ENCODE measurements at places on chromosomes 6 and 20.

DNA sequence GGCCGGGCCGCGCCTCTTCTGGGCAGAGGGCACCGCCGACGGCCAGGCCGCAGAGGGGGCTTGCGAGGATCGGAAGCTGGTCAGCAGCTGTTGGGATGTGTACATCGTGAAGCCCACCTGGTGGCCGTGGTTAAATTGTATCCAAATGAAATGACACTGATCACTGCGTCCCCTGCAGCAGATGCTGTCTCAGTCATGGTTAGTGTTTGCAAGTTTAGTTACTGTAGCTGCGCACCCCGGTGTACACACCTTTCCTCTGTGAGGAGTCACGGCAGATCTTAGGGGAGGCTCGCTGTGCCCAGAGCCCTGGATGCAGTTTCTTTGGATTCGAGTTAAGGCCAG lies 653 bp downstream of the NAA20 start:
- no peak for DNase-seq

DNA sequence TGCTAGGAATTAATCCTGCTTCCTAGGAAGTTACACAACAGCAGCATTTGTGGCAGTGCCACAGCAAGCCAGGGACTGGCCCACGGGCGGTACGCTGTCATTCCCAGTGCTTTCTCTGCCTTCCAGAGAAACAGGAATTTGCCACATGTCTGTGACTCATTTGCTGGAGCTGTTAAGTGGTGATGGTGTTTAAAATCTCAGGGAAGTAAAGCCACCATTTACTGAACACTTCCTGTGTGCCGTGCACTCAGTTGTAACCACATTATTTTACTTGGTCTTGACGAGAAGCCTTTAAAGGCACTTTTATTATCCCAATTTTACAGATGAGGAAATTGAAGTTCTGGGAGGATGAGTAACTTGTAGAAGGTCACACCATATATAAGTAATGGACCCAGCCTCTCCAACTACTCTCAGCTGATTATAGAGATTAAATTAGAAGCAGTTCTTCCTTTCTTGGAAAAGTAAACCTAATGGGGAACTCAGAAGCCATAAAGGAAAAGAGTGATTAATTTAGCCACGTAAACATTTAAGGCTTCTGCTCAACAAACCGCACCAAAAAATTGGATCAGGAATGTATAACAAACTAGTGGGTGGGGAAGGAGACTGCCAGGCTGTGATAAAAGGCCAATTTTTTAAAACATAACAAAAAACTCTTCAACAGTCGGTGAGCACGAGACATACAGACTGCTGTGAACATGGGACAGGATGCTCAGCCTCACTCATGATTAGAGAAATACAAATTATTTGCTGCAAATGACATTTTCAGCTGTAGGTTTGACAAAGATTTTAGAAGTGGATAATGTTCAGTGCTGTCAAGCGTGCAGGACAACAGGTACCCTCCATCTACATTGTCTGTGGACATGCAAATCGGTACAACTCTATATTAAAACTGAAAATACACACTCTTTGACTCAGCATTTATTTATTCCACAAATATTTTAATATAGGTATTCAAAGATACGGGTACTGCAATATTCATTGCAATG lies 311.2 kb downstream of the NRN1 start:
- DNase-seq = no peak

- DNase-seq = no peak
These were observed 21.7 kb upstream of the TBC1D20 start for GRCh38 chr20:483815-484644.

- no peak for DNase-seq
These were observed 20.0 kb downstream of the PDSS2 start for GRCh38 chr6:107439406-107439805.

- no peak for DNase-seq
These were observed 1.3 kb downstream of the RGL2 start for GRCh38 chr6:33297406-33297955.

DNA sequence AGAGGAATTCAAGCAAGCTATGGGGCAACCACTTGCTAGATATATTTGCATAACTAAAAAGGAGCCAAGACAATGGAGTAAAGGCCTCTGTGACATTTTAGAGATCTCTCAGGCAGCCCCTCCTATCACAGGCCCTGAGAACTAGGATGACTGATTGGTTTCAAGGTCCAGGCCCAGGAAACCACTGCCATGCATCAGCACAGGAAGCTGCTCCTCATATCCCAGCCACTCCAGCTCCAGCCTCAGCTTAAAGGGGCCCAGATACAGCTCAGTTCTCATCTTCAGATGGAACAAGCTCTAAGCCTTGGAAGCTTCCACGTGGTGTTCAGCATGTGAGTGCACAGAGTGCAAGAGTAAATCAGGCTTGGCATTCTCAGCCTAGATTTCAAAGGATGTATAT lies 21.1 kb upstream of the THBS2 start:
- DNase-seq = no peak

- no peak for DNase-seq
These were observed 267.0 kb upstream of the SUPT3H start for GRCh38 chr6:45644720-45645119.

DNA sequence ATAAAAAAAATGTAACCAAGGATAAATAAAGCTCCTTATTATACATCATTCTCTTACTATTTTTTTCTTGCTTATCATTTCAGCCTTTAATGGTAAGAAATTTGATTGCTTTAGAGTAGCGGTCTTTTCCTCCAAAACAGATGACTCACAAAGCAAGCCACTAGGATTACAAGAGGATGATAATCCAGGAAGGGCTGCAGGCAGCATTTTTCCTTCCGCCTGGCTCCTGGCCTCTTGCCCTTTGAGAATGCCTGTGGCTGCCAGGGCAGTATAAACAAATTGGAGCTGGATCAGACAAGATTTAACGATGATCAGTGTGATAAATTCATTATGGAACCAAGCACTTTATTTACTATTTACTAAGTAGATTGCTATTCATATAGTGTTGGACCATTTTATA lies 9.7 kb upstream of the FBXL4 start:
- no peak for DNase-seq

DNA sequence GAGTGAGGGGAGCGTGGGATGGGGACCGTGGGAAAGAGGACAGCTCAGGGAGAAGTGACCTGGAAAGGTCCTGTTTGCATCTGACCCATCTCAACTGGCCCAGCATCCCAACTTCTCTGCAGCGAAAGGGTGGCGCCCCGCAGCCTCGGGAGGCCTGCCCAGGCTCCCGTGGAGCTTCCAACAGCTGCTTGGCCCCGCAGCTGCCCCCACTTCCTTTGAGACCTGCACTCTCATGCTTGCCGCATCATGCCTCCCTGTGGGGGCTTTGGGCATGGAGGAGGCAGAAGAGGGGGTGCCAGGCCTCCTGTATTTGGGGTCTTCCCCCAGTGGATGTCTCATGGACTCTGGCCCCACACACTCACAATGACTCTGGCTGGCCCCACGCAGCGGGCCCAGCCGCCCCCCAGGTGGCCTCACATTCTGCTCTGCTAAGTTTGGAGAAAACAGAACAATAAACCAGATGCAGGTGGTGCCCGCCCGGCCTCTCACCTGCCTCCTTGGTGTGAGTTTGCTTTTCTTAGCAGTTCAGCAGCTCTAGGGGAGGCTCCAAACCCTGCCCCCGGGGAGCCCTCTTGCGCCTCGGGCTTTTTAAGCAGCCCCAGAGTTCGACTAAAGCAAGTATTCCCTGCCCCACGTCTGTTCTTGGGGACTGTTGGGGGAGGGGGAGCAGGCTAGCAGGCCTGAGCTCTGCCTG lies 40.7 kb downstream of the CPXM1 start:
- DNase-seq = peak; percentile 40

- DNase-seq = no peak
These were observed 51.3 kb downstream of the AKAP12 start for GRCh38 chr6:151290877-151291721.

GRCh38 chr6:80094017-80094416 lies 12.5 kb upstream of the BCKDHB start:
- DNase-seq = no peak

DNA sequence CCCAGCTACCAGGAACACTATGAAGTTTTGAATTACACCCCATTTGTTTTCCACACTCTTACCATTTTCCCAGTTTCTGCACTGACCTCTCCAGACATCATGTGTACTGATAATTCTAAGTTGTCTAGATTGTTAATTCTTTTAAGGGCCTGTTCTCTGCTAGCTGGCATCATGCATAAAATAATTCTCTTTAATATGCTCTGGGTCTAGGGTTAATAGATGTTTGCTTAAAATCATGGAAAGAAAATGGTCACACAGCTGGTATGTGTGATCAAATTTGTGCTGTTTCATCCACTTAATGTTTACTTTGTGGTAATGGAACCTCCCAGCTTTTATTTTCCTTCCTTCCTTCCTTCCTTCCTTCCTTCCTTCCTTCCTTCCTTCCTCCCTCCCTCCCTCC lies 49.1 kb downstream of the HFE start:
- no peak for DNase-seq

- no peak for DNase-seq
These were observed 17.5 kb downstream of the ARHGAP18 start for GRCh38 chr6:129692467-129692866.

GRCh38 chr6:54646069-54646950 lies 200.3 kb upstream of the FAM83B start:
- DNase-seq = no peak

GRCh38 chr6:85516168-85516567 lies 66.3 kb downstream of the NT5E start:
- DNase-seq = no peak

DNA sequence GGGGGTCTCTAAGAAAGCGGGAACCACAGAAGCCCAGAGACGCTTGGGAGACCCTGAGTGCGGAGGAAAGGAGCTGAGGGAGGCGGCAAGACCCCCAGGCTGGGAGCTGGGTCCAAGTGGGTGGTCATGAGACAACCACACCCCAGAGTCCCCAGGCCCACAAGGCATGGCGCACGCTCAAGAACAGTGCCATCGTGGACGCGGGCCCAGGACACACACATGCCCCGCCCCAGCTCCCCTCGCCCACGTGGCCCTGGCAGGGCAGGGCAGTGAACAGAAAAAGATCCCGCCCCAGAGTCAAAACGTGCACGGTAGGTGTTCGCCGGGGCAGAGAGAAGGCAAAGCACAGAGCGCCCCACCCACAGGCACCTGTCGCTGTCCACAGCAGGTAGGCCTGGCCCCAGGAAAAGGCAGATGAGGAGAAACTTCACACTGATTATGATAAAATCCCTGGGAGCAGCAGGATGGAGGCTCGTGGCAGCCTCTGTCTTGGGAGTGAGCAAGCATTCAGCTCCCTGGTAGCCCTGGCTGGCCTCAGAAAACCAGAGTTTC lies 50.0 kb downstream of the BPIFB1 start:
- no peak for DNase-seq

DNA sequence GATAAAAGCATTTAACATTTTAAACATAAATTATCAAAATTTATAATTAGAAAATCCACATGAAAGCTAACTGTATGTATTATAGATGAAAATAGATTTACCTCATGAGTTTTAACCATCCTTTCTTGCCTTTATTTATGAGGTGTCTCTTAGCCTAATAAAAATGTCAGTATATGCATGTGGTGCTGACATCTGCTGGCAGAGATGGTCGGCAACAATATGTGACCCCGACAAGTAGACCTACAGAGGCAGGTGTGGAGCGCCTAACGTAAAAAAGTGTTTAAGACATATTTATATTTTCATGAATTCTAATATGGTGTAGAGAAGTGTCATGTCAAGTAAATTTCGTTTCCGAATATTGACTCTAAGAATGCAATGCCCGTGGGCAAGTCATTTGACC lies 149.0 kb upstream of the FUT9 start:
- no peak for DNase-seq

DNA sequence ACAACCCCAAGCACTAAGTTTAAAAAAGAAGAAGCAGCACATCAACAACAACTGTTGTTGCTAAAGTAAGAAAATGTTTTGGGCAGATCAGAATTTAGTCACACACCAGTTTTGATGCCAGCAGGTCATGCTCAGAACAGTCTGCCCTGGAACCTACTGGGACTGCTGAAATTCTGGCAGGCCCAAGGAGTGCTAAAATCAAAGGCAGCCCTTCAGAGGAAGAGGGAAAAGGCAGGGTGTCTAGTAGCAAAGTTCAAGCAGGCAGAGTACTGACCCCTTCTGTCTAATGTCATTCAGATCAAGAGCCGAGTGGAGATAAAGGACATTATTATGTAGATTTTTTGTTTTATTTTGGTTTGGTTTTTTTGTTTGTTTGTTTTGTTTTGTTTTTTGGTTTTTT lies 96.6 kb upstream of the LOC128125822 start:
- no peak for DNase-seq

- no peak for DNase-seq
These were observed 35.7 kb downstream of the CDH26 start for GRCh38 chr20:59993736-59994430.

DNA sequence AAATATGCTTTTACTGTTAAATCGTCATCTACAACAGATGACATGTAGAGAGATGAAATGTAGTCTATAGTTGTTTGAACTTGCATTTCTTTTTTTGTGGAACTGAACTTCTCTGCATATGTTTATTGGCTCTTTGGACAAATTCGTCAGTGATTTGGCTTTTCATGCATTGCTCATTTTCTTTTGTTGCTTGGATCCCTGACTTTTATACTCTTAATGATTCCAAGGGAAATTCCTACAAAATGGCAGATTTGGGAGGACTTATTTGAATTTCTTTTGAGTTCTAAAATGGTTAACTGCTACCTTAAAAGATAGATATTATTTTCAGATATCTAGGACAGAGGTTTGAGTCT lies 65.4 kb downstream of the UTRN start:
- no peak for DNase-seq

GRCh38 chr6:15473741-15474161 lies 189.1 kb downstream of the DTNBP1 start:
- no peak for DNase-seq

DNA sequence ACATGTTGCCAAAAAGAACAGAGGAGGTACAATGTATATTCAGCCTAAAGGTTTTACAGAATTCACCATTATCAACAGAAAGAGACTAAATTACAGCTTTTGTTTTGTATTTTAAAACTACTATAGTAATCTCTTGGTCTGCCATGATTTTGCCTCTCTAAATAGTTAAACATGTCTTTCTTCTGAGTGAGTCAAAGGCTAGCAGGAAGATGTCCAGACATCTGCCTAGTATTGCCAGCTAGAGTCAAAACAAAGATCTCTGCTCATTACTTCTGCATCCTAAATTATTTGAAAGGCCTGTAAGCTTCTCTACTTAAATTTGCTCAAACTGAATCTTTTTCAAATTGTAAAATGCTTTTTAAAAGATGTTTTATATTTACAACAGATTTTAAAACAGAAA lies 8.8 kb downstream of the ASF1A start:
- DNase-seq = no peak

DNA sequence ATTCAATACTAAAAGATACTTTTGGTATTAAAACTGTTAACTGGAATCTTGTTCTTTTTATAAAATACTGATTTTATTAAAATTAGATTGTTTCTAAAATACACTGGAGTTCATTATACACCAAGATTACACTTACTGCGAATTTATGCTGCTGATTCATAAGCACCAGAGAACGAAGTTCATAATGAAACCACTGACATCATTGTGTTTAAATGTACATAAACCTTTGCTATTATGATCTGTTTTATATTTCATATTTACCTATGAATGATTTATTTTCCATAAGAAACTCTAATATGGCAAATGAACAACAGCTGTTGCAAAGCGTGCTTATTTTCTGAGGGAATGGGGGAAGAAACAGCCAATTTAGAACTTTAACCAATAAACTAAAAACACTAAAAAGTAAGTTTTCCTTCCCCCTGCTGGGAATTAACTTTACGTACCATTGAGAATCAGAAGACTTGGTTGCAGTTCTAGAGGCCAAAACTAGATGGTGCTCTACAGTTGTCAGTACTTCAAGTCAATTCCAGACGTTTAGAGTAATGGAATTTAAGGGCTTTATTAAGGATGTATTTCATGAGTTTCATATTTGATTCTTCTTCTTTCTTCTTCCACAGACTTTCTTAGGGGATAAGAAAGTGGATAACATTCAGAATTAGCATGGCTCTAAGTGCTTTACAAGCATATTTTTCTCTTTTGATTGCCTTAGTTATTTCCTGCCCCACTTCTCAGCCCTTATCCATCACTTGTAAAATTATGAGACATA lies 30.8 kb upstream of the COL19A1 start:
- DNase-seq = no peak
